Lung (tissue), 17 donors: ENCODE measurements at places on chromosomes 13 and 19.

DNA sequence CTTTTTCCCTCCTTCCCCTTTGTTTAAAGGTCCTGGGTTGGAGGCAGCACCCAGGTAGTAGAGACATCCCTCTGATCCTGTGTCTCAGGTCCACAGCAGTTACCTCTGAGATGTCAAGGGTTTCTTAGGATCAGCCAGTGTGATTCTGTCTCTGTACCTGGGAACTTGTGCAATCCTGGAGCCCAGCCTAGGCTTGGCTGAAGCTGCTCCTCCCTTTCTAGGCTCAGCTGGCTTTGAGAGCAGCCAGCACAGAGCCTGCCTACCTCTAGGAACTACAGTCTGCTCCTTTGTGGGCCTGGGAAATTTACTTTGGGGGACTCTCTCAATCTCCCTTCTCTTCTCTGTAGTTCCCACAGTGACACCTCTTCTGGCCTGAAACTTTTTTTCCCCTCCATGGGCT is 171.6 kb downstream of the MTUS2 start:
- DNase-seq, result no peak

- peak; percentile 83 for DNase-seq
These were observed at the start of gene GPC6 for GRCh38 chr13:93226623-93227279. TSS of gene GPC6 (plus strand) at chr13:93226807.

GRCh38 chr13:98606296-98606695 is 29.4 kb upstream of the STK24 start:
- DNase-seq, result no peak

- no peak for DNase-seq
These were observed 997 bp upstream of the SAMD4B start for GRCh38 chr19:39341129-39341718.

- peak; percentile 61 for DNase-seq
These were observed 198.4 kb downstream of the NDFIP2 start for GRCh38 chr13:79679334-79679733.

GRCh38 chr19:8319807-8320520 is 1.2 kb downstream of the NDUFA7 start:
- no peak for DNase-seq

- DNase-seq, result no peak
These were observed 9.1 kb upstream of the SPACA7 start for GRCh38 chr13:112366907-112367646.

- DNase-seq, result no peak
These were observed 744.1 kb downstream of the UQCRFS1 start for GRCh38 chr19:28468701-28469459.

DNA sequence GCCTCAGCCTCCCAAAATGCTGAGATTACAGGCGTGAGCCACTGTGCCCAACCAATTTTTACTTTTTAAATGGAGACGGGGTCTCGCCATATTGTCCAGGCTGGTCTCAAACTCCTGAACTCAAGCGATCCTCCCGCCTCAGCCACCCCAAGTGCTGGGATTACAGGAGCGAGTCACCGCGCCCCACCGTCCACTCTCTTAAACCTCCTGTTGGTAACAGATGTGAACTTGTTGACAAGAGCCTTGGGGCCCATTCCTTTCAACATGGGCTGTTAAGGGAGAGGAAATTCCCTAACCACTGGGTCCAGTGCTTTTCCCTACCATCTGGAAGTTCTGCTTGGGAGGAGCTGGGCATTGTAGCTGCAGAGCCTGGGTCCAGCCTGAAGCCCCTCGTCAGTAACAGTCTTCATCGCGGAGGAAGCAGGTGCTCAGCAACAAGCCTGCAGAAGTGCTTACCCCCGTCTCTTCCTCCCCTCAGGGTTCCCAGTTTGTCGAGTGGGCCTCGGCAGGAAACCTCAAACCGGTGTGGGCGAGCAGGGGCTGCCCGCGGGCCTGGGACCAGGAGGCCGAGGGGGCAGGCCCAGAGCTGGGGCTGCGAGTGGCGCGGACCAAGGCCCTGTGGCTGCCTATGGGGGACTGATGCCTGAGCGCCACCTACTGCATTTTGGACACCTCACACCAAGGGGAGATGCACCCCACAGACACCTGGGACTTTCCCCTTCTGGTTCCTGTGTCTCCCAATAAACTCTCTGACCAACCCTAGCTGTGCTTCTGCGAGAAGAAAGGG is 4.0 kb upstream of the FLT3LG start:
- DNase-seq, result no peak

DNA sequence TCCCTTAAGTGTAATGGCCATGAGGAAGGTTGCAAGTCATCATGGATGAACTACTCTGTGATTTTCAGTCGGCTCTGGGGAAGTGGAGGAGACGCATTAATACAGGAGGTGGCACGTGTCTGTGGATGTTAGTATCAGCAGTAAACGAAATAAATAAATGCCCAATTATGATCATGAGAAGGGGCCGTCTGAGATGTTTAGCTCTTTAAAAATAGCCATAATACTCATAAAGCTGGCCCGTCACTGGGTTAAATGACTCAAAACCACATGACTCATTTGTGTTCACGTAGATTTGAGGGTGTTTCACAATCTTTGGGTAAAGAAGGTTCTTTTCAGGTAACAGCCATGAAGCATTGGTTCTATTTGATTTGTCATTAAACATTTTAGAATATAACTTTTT is 620.6 kb downstream of the GPC6 start:
- no peak for DNase-seq

GRCh38 chr19:43778651-43779050 is 2.1 kb downstream of the KCNN4 start:
- DNase-seq, result no peak

DNA sequence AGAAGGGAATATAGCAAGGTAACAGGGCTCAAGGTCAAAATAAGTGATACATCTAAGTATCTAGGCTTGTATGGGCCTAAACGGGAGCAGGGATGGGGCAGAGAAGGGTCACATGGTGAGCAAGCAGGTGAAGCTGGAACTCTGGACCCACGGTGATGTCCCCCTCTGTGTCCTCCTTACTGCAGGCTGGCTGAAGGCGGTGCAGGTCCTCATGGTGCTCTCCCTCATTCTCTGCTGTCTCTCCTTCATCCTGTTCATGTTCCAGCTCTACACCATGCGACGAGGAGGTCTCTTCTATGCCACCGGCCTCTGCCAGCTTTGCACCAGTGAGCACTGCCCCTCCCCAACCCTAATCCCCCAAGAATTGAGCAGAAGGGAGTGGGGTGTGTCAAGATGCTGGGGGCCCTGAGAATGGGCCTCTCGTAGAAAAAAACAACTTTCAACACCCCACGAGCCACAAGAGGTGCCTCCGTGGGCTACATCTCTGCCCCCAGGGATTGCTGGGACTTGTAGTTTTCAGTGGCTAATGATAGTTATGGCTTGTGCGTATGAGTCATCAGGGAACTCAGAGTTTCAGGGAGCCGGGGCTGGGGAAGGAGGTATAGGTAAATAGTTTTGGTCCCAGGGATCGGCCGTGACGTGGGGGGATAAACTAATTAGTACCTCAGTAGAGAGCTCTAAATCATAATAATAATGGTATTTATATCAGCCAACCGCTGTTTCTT is 4.0 kb downstream of the EMP3 start:
- no peak for DNase-seq

GRCh38 chr13:30773561-30773960 is 38.2 kb downstream of the ALOX5AP start:
- no peak for DNase-seq

DNA sequence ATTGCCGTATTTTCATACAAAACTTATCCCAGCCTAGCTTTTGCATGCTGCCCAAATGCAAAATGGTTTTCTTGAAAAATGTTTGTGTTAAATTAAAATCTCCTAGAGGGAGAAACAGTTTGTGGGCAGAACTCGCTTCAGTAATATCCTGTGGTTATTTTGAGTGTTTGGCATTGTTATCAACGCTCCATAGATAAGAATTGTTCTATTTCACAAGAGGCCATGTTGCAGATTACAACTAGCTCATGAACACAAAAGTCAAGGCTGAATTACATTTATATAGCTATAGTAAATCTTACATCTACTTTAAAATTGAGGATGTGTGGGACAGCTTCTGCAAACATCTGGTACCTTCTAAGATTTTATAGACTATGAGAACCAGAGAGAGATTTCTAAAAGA is 447.9 kb downstream of the DCT start:
- no peak for DNase-seq

DNA sequence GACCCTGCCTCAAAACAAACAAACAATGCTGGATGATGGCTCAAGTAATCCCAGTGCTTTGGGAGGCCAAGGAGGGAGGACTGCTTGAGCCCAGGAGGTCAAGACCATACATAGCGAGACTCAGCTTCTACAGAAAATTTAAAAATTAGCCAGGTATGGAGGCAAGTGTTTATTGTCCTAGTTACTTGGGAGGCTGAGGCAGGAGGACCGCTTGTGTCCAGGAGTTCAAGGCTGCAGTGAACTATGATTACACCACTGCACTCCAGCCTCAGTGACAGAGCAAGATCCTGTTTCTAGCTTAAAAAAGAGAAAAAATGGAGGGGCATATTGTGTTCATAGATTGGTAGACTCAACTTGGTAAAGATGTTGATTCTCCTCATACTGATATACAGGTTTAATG is 36.2 kb downstream of the KPNA3 start:
- DNase-seq, result no peak

GRCh38 chr19:7168941-7169340 is 99.4 kb downstream of the ZNF557 start:
- no peak for DNase-seq

GRCh38 chr13:26628706-26629105 is 71.2 kb downstream of the WASF3 start:
- peak; percentile 12 for DNase-seq

DNA sequence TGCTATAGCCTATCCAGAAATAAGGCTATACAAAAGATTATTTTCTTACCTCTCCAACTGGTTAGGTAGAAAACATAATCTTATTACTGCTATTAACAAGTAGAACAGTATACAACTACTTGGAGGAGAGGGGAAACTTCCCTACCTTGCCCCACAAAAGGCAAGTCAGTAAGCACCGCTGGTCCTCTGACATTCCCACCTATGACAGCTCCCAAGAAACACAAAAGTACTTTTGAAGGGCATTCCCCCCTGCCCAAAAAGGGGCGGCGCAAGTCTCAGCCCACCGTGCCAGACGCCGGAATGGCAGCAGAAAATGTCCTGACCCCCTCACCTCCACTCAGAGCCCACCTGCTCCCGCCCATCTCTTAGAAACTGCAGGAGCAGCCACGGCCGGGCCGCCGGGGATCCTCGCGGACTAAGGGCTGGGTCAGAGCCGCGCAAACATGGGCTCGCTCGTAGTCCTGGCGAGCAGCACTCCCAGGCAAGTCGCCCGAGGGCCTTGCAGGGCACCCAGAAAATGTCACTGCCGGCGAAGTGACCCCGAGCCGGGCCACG is 437 bp downstream of the SUCLA2 start:
- peak; percentile 26 for DNase-seq

DNA sequence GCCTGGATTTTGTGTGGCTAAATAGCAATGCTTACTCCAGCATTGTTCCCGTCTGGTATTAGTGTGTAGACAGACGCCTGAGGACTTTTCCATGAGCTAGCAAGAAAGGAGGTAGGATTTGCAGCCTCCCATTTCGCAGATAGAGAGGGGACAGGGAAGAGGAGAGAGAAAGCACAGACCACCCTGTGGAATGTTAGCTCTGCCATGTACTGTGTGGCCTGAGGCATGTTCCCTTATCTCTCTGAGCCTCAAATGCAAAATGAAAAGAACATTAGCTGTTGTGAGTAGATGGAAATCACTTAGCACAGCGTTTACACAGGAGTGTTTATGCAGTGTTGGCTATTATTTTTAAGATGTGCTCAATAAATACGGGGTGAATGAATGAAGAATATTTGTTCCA is 45.5 kb downstream of the OLFM4 start:
- DNase-seq, result no peak

- no peak for DNase-seq
These were observed 82.8 kb downstream of the STARD13 start for GRCh38 chr13:33202644-33203169.

DNA sequence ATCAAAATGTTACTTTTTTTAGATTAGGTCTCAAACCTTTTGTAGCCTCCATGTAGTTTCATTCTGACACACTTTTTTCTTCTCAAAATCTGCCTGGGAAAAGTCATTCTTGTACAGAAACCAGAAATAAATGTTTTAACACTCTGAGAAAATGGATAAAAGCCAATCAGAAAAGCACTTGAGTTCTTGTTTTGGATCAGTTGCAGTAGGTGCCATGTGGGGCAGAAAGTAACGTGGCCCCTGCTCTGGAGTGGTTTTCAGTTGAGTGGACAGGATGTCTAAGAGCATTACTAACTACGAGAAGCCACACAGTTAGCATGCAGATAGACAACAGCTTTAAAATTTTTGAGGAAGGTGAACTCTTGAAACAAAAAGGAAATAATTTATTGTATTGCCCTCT is 19.1 kb downstream of the GPR183 start:
- no peak for DNase-seq

DNA sequence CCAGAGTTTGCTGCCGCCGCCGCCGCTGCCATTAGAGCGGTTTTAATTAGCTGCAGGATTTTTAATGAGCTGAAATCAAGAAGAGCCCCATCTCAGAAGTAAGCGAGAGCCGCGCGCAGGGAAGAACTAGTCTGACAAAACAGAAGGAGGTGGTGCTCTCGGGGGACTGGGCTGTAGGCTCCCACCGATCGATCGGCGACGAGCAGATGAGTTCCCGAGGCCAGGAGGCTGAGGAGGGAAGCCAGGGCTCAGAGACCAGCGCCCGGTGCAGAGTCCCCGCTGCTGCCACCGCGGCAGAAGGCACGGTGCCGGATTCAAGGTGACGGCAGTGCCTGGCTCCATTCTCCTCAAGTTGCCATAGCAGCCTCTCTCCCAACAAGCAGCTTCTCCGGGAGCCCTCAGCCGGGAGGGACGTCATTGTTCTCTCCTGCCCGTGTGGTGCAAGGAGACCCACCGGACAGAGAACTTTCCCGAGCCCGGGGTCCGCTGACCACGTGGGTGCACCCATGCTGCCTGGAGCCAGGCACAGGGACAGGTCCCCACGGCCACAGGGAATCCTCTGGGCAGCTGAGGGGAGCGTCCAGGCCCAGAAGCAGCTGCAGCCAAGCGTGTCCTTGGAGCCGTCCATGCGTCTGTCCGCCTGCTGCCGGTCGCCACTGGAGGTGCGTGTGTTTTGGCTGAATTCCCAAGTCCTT is 62.9 kb downstream of the CHST8 start:
- DNase-seq, result no peak

DNA sequence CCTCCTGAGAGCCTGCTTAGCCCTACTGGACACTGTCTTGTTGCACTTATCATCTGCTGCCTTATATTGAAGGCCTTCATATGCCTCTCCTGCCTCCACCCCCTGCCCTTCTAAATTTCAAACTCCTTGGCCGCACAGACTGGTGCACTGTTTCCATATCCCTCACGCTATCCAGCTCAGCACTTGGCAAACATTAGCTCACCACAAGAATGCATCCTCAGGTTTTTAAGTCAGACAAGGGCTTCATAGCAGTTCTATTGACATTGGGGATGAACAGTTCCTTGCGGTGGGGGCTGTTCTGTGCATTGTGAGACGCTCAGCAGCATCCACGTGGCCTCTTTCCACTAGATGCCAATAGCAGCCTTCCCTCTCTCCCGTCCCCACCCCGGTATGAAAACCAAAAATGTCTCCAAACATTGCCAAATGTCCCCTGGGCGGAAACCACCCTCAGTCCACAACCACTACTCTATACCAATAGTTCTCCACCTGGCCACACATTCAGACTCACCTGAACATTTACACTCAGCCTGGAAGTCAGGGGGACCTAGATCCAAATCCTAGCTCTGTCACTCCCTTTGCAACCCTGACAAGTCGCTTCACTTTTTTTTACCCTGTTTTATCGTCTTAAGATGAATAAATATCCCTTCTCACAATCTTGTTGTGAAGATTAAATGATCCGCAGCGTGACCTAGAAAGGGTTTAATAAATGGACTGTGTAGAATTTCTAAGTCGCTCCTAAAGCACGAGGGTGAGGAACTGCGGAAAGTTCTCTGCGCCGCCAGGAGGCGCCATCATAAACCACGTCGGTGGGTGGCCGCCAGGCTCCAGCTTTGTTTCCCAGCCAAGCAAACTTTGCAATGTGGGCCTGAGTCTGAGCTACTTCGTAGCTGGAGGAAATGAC is 3.6 kb upstream of the CEACAM3 start:
- peak; percentile 31 for DNase-seq
